ENCODE measurements at places on chromosomes 2 and 18.

DNA sequence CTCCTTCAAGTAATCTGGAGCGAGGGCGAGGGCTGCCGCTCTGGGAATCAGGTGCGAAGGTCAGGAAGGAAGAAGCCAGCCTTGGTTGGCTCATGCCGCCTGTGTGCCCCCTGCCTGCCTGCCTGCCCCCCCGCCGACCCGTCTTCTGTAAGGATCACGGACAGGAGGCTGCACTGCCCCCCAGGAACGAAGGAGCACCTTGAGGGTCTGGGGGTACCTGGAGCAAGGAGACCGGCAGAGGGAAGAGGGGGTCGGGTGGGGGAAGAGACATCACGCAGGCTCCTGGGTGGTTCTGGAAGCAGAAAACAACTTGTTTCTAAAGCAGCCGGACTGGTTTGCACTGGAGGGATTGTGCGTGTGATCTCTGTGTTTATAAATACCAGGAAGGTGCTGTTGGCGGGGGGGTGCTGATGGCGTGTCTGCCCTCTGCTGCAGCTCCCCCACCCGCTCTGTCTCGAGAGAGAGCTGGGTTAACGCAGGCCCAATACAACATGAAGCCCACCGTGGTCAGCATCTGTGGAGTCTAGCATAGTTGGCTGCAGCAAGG is 1.7 kb downstream of the FOSL2 start:
- no peak for DNase-seq

- no peak for DNase-seq
These were observed 33.8 kb downstream of the PLA2R1 start for GRCh38 chr2:160028431-160029269.

GRCh38 chr2:127175041-127175721 is 44.9 kb downstream of the CYP27C1 start:
- DNase-seq: no peak

GRCh38 chr2:127063701-127064590 is 43.0 kb downstream of the BIN1 start:
- DNase-seq: no peak

DNA sequence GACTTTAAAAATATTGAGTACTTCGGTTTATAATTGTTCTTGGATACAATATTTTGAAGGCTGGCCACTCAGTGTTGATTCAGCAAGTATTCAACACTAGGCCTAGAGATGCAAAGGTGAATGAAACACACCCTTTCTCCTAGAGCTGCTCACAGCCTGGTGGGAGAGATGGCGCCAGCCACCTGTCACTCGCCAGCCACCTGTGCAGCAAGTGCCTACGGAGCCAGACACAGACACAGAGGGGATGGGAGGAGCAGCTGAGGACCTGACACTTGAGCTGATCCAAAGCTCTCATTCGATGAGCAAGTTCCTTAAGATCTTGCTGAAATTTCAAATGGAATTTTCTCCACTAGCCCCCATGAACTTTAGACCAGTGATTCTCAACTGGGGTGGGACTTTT is 151.1 kb upstream of the RIOK3 start:
- no peak for DNase-seq

- DNase-seq: no peak
These were observed 71.3 kb downstream of the FASTKD2 start for GRCh38 chr2:206836722-206837121.

DNA sequence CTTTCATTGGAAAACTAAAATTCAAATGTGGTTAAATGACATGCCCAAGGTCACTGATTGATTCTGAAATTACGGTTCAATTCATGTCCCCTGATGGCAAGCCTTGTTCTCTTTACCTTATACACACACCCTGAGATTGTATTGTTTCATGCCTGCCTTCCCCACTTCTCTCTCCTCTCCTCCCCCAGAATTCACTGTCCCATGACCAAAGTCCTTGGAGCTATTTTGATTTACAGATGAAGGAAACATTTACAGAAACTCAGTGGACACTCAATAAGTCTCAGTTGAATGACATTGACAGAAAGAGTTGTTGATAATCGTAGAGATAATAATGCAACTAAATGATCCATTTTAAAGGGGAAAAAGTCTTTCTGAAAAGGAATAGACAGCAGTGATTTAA is 33.1 kb upstream of the SIX2 start:
- no peak for DNase-seq

DNA sequence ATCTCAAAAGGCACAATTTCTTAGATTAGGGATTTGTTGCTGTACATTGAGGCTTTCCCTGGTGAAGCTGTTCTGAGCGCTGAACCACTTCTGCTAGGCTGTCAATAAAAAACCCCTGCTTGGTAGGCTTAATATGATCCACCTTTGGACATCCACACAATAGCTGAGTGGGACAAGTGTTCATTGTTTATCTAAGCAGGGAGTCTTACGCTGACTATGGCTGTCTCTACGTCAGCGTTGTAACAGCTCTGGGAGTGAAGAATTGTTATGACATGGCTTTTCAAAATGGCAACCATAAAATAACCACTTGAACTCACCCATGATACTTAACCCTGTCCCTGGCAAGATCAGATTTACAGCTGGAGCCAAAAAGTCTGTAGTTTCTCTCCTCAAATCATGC is 111.5 kb upstream of the SULT1C3 start:
- DNase-seq: no peak

GRCh38 chr2:150267651-150268415 is 219.6 kb downstream of the RND3 start:
- no peak for DNase-seq

DNA sequence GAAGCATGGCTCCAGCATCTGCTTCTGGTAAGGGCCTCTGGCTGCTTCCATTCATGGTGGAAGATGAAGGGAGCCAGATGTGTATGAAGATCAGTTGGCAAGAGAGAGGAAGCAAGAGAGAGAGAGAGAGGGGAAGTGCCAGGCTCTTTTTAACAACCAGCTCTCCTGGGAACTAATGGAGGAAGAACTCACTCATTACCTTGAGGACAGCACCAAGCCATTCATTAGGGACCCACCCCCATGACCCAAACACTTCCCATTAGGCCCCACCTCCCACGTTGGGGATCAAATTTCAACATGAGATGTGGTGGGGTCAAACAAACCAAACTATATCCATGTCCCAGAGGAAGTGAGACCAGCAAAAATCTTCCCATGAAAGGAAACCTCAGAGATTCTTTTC is 124.8 kb upstream of the SIX2 start:
- DNase-seq: no peak

- DNase-seq: no peak
These were observed 385.5 kb downstream of the LPIN1 start for GRCh38 chr2:12131975-12132374.

DNA sequence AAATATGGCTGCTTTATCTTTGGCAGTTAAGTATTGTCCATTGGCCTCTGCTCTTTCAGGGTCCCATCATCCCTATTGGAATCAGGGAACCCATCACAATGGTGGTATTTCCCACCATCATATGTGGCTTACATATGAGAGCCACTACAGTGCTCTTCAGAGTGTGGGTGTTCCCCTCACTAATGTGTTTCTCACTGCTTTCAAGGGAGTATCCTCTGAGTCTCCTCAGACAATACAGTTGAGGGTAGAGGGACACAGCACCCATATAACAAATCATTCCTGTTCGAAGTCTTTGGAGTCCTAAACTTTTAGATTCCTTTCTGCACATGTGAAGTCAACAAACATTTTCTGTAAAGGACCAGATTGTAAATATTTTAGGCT is 48.8 kb upstream of the DNAJC10 start:
- DNase-seq: no peak

Measured in CD4-positive, alpha-beta T cell treated with Interleukin-1 beta for 1 hour (primary cell).